ENCODE measurements at places on chromosomes 16 and 17. TPM values are rescaled to one million over a fixed set of nuclear protein-coding genes. Genes with fewer than 3 reads are reported as not detected.

The SLC13A5 gene
- not detected for total RNA-seq

The ITGAX gene
- total RNA-seq: 3.1 TPM

The RHOT1 gene
- total RNA-seq: 26.4 TPM

The C1QL1 gene
- total RNA-seq: 0.67 TPM

The TVP23A gene
- total RNA-seq: not detected

DNA sequence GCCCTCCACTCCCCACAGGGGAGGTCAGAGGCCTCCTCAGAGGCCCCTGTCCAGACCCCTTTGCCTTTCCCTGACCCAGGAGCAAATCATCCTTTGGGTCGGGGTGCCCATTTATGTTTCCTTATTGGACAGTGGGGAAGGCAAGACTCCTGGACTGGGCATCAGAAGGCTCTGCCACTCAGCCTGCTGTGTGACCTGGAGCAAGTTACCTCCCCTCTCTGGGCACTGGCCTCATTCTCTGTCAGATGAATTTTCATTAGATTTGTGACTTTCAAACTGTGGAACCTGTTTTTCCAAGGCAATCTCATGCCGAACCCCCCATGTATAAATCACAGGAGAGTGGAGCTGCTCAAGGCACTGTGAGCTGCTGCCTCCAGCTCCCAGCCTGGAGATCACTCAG, 47.0 kb upstream of the TOB1 start:
- DNase-seq: no peak

GRCh38 chr17:82384730-82385481, 13.3 kb downstream of the UTS2R start:
- DNase-seq: no peak

DNA sequence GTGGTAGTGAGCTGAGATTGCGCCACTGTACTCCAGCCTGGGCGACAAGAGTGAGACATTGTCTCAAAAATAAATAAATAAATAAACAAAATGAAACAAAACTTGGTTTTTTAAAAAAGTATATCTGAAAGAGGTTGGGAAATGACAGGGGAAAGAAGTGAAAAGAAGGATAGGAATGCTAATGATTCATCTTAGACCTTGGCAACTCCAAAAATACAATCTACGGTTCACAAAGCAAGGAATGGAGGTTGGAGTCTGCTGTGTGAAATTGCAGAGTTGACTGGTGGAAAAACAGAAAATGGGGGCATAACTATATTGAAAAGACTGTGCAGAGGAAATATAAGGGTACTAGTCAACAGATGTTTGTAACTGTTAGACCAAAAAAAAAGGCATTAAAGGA, 40.0 kb upstream of the CD300E start:
- no peak for DNase-seq

DNA sequence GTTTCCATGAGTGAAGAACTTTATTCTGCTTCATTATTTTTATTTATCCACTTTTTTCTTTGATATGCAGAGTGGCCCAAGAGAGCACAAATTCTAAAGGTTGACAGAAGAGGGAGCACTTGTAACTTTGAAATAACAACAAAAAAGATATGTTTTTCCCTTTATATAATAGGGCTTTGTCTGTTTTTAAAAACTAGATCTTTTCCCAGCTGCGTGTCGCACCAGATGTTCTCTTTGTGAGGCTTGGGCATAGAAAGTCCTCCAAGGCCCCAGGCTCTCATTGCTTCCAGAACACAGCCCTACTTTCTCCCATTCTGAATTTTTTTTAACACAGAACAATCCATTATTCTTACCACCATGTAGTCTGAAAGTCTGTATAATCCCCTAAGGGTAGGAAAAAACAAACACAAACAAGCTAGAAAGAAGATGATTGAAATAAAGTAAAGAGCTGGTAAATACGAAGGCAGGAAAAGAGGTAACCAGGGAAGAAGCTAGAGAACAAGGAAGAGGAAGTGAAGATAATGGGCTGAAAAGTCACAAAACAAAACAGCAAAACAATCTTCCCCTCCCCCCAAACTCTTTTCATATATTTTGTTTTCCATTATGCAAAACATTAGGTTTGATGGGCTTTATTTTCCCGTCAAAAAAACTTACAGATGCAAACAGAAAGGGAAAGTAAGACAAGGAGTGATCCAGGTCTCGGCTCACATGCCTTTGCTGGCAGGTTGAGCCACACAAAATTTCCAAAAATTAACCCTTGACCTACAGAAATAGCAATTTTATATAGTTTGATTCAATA, 160.4 kb downstream of the ABCA8 start:
- DNase-seq: no peak

GRCh38 chr16:83806036-83806435, 1.7 kb upstream of the HSBP1 start:
- DNase-seq: no peak

- no peak for DNase-seq
Measured at GRCh38 chr17:35021520-35022380, 41.4 kb downstream of the LIG3 start.

GRCh38 chr17:41873559-41874292, 8.5 kb upstream of the KLHL11 start:
- DNase-seq: no peak

GRCh38 chr17:39114723-39115122, 36.7 kb downstream of the PLXDC1 start:
- no peak for DNase-seq
